NCI-H446 (cell line): ENCODE measurements at places on chromosomes 6 and 20.
A peak's percentile ranks its signal among the peaks of the same experiment; 100 is the strongest.

DNA sequence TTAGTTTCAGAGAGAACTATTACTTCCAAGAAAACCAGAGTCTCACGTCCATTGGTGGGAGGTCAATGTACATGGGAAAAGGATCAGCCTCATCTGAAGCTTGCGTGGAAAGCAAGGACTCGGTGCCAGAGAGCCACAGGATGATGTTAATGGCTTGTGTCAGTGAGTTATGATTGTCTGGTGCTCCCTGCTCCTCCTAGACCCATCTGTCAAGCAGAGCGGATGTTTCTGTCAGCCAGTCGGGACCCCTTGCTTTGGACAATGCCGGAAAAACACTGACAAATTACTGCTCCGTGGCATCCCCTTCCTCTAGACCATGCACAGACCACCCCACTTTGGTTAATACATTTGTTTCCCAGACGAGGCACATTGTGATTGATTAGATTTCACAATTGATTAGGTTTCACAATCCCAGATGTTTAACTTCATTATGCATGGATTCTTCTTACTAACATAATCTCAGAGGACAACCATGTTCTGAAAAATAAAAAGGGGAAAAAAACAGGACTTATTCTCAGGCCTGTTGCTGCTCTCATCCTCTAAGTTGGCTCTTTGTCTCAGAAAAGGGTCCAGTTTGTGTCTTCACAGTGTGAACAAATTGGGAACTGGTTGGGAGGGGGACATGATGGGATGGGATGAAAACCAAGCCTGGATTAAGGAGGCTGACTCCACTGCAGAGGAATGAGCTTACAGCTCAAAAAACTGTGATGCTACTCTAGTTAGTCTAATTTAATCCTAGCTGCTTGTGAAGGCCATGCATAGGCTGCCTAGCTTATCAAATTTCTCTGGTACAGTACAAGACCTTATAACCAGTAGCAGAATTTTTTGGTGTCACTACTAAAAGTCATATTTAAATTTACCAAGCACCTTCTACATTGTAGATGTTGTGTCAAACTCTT, 51.9 kb downstream of the UNC5CL start:
- no peak for DNase-seq

GRCh38 chr6:3769610-3770009, 18.1 kb upstream of the PXDC1 start:
- DNase-seq = no peak

GRCh38 chr6:87697581-87698546, 4.2 kb downstream of the AKIRIN2 start:
- peak; percentile 72 for DNase-seq

DNA sequence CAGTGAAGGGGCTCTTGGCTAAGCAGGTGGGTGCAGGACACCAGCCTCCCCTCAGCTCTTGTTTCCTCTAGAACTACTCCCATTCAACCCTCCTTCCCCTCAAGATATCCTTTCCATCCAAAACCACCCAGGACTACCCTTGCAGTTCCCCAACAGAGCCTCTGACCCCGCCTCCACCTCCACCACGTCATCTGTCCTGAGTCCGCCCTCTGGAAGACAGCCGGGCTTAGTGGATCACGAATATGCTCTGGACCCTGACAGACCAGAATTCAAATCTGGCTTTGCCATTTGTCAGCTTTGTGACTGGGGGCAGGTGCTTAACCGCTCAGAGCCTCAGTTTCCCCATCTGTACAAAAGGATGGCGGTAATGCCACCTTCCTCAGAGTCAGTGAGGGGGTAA, 31.4 kb downstream of the TFEB start:
- no peak for DNase-seq

- DNase-seq = no peak
Measured at GRCh38 chr20:57079031-57080005, 187.1 kb downstream of the BMP7 start.

- peak; percentile 40 for DNase-seq
Measured at GRCh38 chr6:30490026-30490876, 942 bp downstream of the HLA-E start.

DNA sequence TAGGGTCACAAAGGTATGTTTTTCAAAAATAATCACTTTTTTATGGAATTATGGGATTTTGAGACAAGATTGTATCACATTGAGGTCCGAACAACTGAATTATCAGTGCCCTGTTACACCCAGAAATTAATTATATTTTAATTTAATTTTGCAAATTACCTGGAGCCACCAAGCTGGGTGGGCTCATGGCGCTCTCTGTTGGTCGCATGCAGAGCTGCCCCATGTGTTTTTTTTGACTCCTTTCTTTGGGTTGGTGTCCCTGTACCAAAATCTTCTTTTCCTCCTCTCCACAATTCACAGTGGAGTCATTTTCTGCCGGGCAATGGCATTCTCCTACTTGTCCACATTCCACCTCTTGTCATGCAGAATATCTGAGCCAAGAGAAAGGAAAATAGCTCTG, 38.9 kb upstream of the FRMD1 start:
- DNase-seq = no peak

DNA sequence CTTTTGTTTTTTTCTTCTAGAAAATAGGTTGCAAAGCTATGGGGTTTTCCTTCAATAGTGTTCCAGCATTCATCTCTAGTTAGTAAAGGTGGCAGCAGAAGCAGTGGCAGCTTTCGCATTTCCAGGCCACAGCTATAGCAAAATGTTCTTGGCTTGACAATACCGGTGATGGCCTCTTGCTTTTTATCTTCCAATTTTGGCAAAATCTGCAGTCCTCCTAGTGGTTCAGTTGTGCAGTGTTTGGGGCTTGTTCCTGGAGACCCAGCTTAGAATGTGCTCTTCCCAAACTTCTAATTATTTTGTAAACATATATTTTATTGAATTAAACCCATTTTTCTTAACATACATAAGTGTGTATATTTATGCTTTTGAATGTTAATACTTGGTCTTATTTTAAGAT, 370.6 kb upstream of the MAN1A1 start:
- DNase-seq = no peak
